ENCODE measurements at places on chromosomes 16 and 17.

- DNase-seq = no peak
Measured at GRCh38 chr17:45314741-45315647, 1.8 kb downstream of the MAP3K14 start.

DNA sequence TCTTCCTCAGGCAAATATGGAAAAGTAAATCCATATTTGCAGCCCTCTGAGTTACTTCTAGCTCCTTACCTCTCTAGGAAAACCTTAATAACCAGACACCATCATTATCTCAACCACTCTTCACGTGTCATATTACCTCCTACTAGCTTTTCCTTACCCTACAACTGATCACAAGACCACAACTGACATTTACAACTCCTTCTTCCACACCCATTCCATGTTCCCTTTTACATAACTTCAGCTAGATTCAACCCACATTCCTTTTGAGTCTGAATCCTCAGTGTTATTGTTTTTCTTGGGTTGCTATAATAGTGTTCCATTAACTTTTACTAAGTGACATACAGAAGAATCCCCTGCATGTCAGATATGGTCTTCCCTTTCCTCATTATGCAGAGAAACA, 4.7 kb upstream of the OR1E2 start:
- no peak for DNase-seq

- DNase-seq = no peak
Measured at GRCh38 chr17:21024024-21024423, 18.8 kb downstream of the USP22 start.

- no peak for DNase-seq
Measured at GRCh38 chr16:27980919-27981700, 82.4 kb downstream of the GSG1L start.

GRCh38 chr16:21263640-21264570, 14.2 kb downstream of the CRYM start:
- no peak for DNase-seq

DNA sequence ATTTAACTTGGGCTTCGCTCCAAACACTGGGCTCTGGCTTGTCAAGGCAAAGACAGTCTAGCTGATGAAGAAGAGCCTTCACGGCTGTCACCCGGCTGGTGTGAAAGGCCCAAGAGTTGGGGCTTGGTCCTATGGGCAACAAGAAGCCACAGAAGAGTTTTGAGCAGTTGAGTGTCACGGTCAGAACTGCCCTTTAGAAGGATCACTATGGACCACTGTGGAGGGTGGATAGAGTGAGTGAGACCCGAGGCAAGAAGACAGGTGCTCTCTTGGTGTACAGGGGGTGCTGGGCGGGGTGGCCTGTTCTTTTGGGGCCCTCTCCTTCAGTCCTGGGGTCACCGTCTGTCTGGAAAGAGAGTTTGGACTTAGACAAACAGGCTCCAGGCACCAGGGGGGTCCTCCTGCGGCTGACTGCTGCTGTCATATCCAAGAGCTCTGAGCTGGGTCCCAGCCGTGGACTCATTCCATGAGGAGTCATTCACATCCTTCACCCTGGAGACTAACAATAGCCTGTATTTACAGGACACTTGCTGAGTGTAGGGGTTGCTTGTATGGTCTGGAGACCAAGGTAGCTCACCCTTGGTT, 2.4 kb downstream of the PIMREG start:
- no peak for DNase-seq

- DNase-seq = no peak
Measured at GRCh38 chr16:17510567-17510966, 39.8 kb upstream of the XYLT1 start.

GRCh38 chr16:16868727-16869126, 489.8 kb downstream of the NPIPA7 start:
- DNase-seq = no peak

GRCh38 chr16:500709-501108, 26.8 kb upstream of the CAPN15 start:
- DNase-seq = no peak

- DNase-seq = no peak
Measured at GRCh38 chr17:50993544-50993943, 127.1 kb downstream of the SPAG9 start.

DNA sequence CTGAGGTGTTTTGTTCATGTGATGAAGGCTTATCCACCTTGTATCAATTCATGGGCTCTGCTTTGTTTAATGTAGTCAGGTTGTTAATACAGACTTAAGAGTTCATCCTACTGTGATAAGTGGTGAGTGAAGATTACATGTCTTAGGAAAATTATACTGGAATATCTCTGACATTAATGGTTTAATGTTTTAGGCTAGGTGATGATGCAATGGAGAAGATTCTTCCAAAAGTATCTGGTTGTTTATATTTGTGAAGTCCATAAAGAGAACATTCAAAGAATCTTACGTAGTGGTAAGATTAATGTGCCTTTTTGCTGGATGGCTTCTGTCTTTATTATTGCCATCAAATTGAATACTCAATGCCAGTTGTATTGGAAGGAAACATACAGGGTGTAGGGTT, 236.4 kb downstream of the BCAS3 start:
- DNase-seq = no peak

- DNase-seq = no peak
Measured at GRCh38 chr17:7347630-7348477, 4.1 kb upstream of the KCTD11 start.

DNA sequence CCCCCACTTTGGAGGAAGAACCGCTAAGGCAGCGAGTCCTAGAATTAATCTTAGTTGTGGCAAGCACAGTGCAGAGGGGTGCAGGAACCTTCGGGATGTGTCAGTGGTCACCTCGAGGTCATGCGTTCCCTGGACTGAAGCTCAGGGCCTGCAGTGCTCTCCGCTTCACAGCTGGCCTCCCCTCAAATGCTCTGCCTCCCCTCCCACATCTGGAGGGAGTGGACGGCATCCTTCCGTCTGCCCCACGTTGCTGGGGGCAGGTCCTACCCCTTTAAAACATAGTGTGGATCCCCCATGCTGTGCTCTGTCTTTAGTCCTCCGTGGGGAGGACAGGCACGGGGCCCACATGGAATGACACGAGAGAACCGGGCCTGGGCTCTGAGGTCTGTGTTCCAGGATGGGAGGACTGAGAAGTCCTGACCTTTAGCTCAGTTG, 99.5 kb upstream of the CDC42EP4 start:
- no peak for DNase-seq

DNA sequence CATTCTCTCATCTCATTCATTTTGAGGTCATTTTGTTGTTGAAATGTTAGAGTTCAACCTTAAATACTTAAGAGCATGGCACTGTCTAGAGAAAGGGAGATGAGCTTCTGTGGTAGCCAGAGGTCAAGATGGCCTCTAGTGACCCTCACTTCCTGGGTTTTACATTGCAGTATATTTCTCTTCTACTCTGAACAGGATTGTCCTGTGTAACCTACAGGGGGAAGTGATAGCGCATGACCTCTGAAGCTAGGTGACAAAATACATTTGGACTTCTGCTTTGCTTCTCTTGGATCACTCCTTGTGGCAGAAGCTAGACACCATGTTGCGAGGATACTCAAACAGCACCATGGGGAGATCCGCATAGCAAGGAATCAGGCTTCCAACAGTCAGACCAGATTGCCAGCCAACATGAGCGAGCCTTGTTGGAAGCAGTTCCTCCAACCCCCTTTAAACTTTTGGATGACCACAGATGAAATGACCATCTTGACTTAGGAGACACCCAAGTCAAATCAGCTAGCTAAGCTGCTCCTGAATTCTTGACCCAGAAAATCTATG, 748.4 kb downstream of the MAF start:
- DNase-seq = no peak

- no peak for DNase-seq
Measured at GRCh38 chr16:4536391-4537106, 2.0 kb downstream of the CDIP1 start.

DNA sequence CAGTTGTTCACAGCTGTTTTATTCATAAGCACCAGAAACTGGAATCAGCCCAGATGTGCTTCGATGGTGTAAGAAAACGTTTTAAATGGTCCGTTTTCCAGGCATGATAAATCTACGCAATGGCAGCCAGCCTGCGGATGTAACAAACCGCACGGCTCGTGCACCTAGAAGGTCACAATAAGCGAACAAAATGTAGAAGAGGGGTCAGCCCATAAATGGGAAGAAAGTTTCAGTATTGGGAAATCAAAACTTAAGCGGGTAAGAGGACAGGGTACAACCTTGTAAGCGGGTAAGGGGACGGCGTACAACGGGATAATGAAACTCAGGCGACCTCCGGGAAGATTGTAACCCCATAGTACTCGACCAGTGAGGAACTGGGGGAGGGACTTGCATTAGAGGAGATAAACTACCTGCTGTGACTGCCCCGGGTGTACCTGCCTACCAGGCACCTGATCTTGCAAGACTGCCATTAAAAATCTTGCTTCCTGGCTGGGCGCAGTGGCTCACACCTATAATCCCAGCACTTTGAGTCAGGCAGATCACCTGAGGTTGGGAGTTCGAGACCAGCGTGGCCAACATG, 66.6 kb downstream of the ANKRD11 start:
- no peak for DNase-seq

GRCh38 chr17:31581491-31581890, 190.0 kb downstream of the RAB11FIP4 start:
- DNase-seq = peak; percentile 46

DNA sequence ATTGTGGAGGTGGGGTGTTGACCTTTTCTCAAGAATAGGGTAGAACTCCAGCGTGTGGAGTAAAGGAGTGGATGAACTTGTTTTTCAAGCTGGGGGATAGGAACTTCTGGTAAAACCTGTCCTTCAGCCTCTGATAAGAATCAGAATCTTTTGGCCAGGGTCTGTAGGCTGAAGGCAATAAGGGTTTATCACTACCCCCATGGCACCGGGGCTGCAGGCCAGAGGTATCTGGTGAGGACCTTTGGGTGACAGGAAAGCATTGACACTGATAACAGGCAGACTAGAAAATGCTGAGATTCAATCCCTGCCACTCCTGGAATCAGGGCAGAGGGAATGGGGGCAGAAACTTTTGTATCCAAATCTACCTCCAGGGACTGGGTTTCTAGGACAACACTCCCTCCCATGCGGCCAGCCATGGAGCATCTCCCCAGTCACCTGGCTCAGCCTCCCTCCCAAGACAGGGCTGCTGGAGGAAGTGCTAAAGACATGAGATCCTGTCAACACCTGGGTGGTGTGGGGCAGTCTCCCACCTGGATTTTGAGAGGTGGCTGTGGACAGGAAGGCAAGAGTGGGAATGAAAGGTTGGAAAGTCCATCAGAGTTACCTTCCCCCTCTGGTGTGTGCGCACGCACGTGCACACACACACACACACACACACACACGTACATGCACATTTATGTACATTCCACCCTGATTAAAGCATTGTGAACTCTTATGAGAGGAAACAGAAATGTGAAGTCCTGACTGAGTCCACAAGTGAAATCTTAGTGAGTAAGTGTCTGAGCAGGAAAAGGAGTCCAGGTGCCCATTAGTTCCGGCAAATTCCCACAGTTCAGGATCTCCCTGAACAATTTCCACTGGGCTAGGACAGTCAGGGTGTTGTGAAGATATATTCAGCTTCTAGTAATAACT, 53.1 kb upstream of the MARCHF10 start:
- no peak for DNase-seq

- no peak for DNase-seq
Measured at GRCh38 chr17:77308861-77309726, 168.3 kb downstream of the SEC14L1 start.

GRCh38 chr17:27391427-27391826, 64.8 kb upstream of the KSR1 start:
- no peak for DNase-seq

DNA sequence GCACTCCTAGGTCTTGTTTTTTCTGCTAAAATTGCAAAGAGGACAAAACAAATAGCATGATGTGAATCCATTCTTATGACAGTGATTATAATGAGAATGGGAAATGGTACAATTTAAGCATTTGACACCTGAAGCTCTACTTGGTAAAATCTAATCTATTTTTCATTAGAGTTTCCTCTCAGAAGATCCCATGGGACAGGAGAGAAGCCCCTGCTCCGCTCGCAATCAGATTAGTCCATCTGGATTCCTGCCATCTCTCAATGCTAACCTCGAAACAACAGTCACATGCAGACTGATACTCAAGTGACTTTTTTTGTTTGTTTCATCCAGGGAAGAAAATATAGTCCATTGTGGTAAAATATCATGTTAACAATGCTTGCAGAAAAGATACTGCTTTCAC, 107.4 kb upstream of the TOM1L1 start:
- DNase-seq = no peak

DNA sequence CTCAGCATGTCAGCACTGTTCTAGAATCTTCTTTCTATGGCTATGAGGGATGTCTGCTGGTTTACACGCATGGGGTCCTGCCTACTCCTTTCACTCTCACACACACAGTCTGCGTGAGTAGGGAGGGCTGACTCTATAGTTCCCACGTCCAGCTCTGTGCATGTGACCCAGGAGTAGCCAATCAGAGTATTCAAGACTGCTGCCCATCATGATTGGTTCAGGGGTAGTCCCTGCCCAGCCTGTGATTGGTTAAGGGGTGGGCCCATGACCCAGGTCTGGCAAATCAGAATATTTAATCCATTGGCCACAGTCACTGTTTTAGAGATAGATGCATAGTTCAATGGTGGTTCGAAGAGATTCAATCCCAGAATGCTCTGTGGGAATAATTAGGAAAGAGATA, 151.3 kb upstream of the IRX3 start:
- no peak for DNase-seq

GRCh38 chr17:27571563-27572352, 59.2 kb upstream of the LGALS9 start:
- no peak for DNase-seq

DNA sequence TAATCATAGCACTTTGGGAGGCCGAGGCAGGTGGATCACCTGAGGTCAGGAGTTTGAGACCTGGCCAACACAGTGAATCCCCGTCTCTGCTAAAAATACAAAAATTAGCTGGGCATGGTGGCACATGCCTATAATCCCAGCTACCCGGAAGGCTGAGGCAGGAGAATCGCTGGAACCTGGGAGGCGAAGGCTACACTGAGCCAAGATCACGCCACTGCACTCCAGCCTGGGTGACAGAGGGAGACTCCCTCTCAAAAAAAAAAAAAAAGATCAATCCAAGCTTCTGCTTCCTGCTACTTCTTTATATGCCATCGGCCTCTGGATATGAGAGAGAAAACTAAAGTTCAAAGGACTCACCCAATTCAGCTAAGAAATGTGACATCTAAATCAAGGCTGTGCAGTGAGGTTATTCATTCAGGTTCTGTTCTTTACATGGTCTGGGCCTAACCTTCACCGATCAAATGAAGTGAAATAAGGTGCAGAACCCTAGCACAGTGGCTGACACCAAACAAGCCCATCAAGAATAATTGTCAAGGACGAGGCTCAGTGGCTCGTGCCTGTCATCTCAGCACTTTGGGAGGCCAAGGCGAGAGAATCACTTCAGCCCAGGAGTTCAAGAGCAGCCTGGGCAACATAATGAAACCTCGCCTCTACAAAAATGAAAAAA, 25.6 kb downstream of the ZP2 start:
- no peak for DNase-seq

DNA sequence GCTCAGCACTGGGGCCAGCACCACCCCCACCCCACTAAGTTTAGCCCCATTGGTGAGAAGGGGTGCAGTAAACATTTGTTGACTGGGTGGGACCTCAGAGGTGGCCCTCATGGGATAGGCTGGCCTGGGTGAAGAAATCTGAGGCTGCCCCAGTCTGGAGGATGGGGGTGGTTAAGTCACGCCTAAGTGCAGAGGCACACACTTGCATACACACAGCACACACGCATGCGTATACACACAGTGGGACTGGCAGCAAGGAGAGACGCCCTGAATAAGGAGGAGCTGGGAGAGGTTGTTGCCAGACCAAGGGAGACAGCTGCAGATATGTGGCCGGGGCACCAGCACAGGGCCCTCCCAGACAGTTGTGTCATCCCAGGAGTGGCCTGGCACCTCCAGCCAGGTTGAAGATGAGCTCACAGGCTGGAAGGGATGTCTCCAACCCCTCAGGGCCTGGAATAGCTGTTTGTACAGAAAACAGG, 3.0 kb upstream of the BCAR1 start:
- no peak for DNase-seq

Data from kidney capillary endothelial cell (primary cell).